ENCODE measurements at places on chromosomes 4 and X.

DNA sequence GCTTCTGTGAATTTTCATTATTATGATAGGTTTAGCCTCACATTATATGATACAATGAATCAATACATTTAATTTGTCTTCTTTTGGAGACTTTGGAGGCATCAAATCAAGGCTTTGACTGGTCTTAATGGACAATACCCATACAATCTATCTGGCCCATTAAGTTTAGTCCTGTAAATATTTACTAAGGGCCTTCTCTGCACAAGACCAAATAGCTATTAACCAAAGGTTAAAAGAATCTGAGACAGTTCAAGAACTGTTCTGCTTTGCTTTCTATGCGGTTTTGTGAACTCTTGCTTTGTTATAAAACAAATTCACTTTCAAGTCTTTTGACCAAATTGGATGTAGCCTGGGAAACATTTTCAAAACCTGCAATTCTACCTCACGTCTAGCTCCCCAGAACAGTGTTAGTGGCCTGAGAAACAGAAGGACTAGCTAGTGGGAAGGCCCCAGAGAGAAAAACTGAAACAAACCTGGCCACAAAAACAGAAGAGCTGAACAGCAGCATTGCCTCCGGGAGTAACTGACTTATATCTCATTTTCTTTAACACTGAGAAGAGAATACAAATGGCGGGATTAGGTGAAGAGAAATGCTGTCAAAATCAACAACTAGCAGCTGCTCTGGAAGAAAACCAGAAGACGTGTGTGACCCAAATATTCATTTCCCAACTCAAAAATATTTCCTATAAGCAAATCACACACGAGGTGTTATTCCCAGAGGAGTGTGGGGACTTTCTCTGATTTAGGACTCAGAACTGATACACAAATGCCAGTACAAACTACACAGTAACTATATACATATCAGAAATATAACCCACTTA lies 548 bp downstream of the TLR1 start:
- no peak for DNase-seq

DNA sequence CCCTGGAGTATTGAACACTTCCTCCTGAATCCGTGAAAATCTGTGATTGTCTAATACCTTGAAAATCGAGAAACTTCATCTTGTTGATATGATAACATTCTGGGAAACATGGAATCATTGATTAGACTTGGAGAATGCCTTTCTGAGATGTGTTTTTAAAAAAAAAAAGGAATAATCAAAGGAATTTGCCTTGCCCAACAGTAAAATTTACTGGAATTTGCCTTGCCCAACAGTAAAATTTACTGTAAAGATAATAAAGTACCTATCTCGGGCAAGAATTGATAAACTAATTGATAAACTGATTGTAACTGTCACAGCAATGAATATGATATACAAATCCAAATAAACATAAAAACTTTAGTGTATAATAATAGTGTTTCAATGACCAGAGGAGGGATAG lies 44.7 kb downstream of the PHOX2B start:
- DNase-seq, result no peak

DNA sequence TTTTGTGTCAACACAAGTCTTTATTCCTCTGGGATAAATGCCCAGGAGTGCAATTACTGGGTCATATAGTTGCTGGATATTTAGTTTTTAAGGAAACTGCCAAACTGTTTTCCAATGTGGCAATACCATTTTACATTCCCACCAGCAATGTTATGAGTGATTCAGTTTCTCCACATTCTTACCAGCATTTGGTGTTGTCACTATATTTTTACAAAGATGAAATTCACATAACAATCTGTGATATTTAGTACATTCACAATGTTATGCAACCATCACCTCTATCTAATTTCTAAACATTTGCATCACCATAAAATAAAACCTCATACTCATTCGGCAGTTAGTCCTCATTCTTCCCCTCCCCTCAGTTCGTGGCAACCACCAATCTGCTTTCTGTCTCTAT lies 75.0 kb downstream of the MAMLD1 start:
- DNase-seq, result no peak

GRCh38 chr4:168877511-168878491 lies 132.3 kb downstream of the CBR4 start:
- no peak for DNase-seq

- DNase-seq, result no peak
Measured at GRCh38 chr4:103773691-103774231, 54.0 kb upstream of the TACR3 start.

DNA sequence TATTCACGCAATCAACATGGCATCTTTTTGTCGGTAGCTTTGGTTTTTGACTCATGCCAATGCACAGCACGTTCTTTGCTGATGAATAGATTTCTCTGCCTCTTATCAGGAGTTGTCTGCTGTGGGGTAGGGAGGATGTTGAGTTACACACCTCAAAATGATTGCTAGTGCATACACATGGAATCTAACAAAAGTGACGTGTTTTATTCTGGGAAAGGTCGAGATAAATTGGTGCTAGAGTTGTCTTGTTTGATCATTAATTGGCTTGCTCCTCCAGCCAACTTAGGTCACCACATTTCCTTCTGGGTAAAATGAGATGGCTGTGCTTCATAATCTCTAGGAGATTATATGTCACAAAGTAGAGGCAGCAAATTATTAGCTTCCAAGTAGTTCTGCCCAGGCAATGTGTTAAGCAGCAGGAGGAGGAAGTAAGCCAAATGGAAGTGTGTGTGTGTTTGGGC lies 3.9 kb downstream of the RAB9A start:
- DNase-seq, result no peak

DNA sequence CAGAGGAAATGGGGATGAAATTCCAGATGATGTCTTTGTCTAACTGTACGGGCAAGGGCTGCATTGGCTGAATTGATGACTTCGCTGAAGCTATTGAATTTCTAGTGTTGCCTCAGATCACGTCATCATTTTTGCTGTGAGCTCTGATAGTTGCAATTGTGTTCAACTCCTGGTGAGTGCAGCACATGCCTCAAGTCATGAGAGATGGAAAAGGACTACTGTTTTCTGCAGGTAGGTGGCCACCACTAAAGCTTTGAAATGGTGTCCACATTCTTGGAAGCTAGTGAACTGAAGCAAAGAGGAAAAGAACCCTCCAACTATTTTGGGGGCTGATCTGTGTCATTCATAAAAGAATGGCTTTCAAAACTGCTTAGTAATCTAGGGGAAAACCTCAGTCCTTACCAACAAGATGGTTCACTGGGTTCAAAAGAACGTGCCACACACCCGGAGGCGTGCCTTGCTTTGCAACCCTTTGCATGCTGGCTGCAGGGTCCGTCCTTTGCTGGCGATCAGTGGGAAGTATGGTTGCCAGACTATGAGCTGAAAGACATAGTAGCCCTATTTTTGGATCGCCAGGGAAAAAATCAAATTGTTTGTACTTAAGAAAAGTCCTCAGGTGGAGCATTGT lies 88.1 kb upstream of the STOX2 start:
- DNase-seq, result no peak

DNA sequence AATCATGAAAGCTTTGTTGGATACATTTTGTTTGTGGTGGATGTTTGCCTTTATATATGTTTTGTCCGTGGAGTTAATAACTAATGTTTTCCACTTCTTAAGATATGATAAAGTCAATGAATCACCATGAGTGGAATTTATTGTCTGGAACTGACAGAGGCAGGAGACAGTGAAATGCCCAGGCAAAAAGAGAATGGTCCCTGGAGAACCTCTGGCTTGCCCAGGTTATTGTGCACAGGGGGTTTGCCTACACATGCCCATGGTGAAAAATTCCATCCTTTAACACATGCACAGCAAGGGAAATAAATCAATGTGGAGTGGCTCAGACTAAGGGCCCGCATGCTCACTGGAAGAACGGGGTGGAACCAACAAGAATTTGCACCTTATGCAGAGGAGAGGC lies 964.3 kb upstream of the GRIA3 start:
- no peak for DNase-seq

- DNase-seq, result no peak
Measured at GRCh38 chrX:131792789-131793462, 230.2 kb upstream of the STK26 start.

DNA sequence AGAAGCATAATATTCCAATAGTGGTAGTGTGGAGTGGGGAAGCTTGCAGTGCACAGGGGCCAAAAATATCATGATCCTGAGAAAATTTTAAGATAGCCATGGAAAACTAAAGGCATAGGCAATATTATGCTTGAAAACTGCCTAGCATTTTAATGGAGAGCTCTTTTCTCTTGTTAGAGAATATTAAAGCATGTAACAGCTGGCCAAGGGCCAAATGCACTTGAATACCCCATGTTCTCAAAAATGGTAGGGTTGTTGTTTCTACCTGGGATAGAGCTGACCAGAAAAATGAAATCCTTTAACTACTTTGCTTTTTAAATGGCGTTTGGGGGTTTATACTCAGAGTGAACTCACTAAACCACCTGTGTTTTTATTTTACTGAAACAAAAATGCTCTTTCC lies 739.6 kb upstream of the SLIT2 start:
- no peak for DNase-seq

DNA sequence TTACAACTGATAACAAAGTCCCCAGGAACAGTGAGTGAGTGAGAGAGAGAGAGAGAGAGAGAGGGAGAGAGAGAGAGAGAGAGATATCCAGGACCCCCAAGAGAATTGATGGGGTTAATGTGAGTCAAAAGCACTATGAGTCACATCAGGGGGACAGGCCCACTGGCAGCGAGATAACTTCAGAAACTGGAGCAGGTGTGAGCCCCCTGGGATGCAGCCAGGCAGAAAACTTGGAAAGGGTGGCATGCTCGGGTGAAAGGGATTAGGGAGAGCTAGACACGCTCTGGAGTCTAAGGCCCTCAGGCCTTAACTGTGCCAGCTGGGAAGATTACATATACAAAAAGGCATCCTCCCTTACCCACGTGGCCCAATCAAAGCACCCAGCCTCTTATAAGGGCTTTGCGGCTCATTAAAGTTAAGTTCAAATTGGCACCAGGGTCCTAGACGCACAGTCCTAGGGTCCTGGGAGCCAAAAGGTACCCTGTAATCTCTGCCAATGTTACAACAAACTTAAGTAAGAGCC lies 841 bp downstream of the ACOT9 start:
- DNase-seq, result no peak

DNA sequence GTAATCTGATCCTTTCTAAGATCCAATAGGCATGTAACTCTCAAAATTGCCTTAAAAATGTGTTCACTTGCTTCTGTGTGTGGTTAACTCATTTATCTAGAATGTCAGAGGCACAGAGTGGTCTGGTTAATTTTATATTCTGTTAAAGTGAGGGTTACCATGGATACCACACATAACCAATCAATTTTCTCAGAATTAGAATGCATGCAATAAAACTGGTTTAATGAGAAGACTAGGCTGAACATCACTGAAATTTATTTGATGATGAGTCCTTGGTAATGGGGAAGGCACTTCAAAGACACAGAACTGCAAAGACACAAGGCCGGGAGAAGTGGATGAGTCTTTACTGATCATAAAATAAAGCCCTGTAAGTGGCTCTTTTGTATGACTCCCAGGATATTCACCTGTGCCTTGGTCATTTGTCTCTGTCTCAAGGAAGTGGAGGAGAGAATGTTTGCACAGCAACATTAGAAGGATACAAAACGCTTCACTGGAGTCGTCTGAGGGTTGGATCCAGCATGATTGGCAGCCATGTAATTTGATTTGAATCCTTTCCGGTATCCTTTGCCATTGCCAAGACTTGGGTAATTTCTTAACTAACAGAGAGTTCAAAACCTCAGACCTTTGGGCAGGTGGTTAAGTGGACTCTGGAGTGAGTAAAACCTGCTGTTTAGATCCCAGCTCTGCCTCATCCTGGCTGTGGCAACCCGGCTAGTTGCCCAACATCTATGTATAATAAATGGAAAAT lies 94.0 kb upstream of the RBPJ start:
- DNase-seq, result no peak

GRCh38 chrX:134776342-134776741 lies 118.1 kb upstream of the PLAC1 start:
- no peak for DNase-seq
